ENCODE measurements at places on chromosomes 6 and 20.

DNA sequence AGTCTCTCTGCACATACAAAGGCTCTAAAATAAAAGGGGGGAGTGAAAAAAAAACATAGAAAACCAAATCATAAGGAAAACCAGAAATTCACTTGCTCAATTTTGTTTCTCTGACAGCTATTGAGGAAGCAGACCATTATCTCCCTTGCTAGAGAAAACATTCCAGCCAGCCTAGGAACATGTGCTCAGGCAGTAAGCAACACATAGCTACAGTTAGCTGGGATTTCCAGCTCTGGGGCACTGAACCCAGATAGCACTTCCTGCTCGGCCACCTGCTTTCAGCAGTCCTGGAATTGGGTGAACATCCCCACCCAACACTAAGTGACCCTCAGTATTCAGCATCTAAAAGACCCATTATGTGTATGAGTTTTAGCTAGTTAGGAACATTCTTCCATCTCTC, 61.3 kb downstream of the TNFRSF21 start:
- no peak for DNase-seq

- no peak for DNase-seq
These were observed 15.1 kb downstream of the AAR2 start for GRCh38 chr20:36251426-36251825.

- DNase-seq: no peak
These were observed 253.2 kb downstream of the PLCB1 start for GRCh38 chr20:8385247-8385646.

DNA sequence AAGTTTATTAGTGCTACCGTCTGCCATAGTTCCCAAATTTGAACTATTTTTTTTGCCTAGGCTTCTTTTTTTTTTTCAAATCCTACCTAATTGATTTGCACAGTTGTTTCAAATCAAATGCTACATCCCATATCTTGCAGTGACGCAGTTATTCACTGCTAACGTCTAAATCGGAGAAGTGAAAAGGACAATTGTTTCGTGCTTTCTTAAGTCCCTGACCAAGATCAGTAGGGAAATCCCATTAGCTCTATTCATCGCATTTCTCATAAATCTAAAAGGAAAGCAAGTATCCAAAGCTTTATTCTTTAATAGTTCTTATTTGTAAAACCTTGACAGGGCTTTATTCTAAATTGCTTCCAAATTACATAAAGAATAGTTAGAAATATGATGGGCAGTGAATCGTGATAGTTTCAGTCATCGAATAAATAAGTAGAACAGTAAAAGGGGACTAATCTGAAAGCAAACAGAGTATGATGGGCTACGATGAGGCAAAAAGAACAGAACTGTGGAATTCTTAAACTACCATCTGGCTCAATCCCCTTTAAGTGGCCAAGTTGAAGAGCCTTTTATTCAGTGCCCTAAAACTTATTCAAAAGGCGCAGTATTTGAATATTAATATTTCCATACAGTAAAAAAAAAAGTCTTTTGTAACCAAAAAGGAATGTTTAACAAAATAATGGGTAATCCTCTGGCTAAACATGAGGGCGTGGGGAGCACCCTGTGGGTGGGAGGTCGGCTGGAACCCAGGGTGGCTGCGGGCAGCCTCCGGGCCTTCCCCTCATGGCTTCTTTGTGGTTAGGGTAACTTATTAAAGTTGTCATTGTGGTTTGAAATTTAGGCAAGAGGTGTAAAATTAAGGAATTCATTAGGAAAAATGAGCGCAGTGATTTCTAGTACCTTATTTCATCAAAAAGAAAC, 3.0 kb upstream of the ARID1B start:
- DNase-seq: no peak

GRCh38 chr6:37965964-37966676, 146.6 kb downstream of the ZFAND3 start:
- DNase-seq: no peak

DNA sequence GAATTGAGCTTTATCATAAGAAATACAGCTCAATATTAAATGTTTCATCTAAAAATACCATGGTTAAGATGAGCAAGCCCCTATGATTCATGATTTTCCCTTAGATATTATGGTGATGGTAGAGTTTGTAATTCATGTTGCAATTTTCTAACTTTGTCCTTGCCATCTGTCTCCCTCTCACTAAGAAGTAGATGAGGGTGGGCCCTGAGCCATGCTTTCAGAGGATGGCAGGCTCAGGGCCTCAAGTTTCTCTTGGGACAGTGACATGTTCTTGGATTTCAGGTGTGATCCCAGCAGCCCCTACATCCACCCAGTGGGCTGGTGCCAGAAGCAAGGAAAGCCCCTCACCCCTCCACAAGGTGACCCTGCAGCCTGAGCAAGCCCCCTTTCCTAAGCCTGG, 25.6 kb downstream of the L3MBTL1 start:
- DNase-seq: no peak

- DNase-seq: peak; percentile 40
These were observed 43.0 kb downstream of the TSPYL4 start for GRCh38 chr6:116210750-116211425.

DNA sequence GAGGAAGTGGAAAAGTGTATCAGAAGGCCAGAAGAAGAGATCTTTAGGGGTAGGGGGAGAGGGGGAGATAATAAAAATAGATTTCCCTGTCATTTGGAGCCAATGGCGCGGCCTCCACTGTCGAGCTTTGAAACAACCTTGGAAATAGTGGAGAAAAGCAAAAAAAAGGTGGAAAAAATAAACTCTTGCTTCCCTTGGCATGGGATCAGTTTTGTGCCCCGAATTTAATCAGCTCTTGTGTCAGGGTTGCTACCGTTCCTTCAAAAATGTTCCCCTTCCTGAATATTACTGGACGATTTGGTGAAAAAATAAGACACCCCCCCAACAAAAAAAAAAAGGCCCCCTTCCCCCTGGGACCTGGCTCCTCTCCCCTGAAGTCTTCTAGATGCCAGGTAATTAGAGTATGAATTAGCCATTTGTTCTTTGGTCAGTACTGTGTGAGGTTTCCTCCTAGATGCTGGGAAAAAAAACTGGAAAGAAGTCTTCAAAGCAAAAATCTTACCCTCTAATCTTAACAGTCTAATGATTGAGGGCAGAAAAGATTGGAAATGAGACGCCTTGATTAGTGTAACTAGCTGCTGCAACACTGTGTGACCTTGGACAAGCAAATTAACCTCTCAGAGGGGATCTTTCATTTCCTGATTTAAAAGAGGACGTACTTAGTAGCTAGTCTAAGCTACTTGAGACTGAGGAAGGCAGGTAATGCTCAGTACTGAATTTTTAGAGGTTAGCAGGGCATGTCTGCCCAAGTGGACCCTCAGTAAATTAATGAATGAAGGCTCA, 872 bp upstream of the RBM39 start:
- no peak for DNase-seq

DNA sequence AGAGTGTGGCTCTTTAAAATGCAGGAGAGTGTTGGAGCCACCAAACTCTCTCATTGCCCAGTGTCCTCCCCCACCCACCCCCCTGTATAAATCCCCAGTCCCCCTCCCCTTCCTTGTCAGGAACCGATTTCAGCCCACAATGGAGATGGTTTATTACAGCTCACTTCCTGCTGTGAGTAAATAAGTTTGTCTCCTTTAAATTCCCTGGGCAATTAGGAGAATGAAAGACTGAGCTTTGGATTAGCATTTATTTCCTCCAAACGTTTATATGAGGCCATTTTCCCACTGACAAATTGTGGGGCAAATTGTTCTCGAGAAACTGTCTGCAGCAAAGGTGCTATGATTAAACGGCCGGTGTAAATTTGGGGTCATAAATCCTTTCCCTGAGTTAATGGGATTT, 128.8 kb downstream of the DHX35 start:
- no peak for DNase-seq

- no peak for DNase-seq
These were observed 63.6 kb downstream of the F13A1 start for GRCh38 chr6:6256886-6257285.

DNA sequence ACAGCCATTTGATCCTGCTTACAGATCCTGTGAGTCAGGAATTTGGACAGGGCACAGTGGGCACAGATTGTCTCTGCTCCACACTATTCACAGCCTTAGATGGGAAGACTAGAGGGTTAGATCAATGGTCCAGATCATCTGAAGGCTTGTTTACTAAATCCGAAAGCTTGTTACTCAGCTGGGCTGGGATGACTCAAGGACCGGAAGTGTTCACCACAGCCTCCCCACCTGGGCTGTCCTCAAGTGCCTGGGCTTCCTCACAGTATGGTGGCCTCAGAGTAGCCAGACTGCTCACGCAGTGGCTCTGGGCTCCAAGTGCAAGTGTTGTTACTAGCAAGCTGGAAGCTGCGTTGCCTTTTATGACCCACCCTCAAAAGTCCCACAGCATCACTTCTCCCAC, 75.4 kb upstream of the INSM1 start:
- DNase-seq: no peak

- no peak for DNase-seq
These were observed 431.8 kb downstream of the CD83 start for GRCh38 chr6:14549304-14549770.
